Lung microvascular endothelial cell (primary cell): ENCODE measurements at places on chromosomes 2 and 18. TPM values are rescaled to one million over a fixed set of nuclear protein-coding genes. Genes with fewer than 3 reads are reported as not detected.

DNA sequence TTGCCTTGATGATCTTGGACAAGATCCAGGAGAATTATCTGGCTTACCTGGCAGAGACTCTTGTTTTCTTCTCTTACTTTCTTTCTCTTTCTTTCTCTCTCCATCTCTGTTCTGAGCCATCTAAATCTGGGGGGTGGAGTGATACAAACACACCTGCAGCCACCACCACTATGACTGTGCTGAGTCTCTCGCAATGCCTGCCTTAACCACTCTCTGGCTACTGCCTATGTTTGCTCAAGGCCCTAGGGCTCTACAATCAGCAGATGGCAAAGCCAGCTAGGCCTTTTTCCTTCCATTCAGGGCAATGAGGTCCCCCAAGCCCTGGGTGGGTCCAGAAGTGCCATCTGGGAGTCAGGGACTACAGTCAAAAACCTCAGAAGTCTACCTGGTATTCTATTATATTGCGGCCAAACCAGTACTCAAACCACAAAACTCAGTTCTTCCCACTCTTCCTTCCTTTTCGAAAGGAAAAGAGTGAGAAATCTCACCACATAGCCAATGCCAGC, 978.9 kb upstream of the NXPH2 start:
- no peak for DNase-seq

- no peak for DNase-seq
Observed at GRCh38 chr2:72824224-72824842, 1.5 kb downstream of the EXOC6B start.

IL1R2 gene
- 0.20 and 0.22 TPM in 2 replicates for total RNA-seq

TTN gene
- 0.60 and 1.3 TPM in 2 replicates for total RNA-seq

RTP5 gene
- not detected in 2 replicates for total RNA-seq

- DNase-seq = peak; percentile 16
Observed at GRCh38 chr18:62037989-62038778, 145.4 kb upstream of the RNF152 start.

DNA sequence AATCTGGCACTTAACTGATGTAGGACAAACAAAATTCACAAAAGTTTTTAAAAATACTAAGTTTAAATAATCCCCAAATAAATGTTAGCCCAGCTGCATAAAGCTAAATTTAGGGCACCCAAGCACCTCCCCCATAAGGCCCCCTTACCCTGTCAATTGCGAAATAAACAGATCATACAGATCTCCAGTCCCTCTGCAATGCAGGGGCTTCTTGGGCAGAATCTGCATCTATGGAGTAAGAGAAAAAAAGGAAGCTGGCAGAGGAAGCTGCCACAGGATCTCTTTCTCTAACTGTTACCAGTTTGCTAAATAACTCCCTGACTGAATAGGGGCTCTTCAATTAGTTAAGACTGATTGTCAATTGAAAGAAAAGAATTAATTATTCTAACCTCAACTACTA, 117.7 kb downstream of the MEMO1 start:
- DNase-seq = no peak

MYO3B gene
- not detected in 2 replicates for total RNA-seq

- DNase-seq = no peak
Observed at GRCh38 chr2:40129725-40130124, 322.2 kb downstream of the SLC8A1 start.

GRCh38 chr18:4641771-4642368, 186.8 kb upstream of the DLGAP1 start:
- DNase-seq = no peak

BIRC6 gene
- 104 and 142 TPM in 2 replicates for total RNA-seq

CNDP1 gene
- not detected in 2 replicates for total RNA-seq

GRCh38 chr2:206962966-206963365, 23.6 kb downstream of the CPO start:
- no peak for DNase-seq

- DNase-seq = no peak
Observed at GRCh38 chr2:70771446-70771845, 3.4 kb upstream of the ADD2 start.

- peak; percentile 47 for DNase-seq
Observed at GRCh38 chr2:80496775-80497174, 192.2 kb upstream of the LRRTM1 start.
